Activated CD4-positive, alpha-beta T cell treated with anti-CD3 and anti-CD28 coated beads, Interleukin-2, amount 10 ng/mL, durations not matched to agents 24 days and 14 days (primary cell): ENCODE measurements at places on chromosomes 12 and 14. TPM values are rescaled to one million over a fixed set of nuclear protein-coding genes. Genes with fewer than 3 reads are reported as not detected.

Gene ERP27
- 1.5 and 1.8 TPM in 2 replicates for total RNA-seq

Gene C12orf54
- total RNA-seq, result not detected in 2 replicates

Gene ALX1
- not detected in 2 replicates for total RNA-seq

Gene RNU4-1
- total RNA-seq, result 2,196 and 2,563 TPM in 2 replicates

Gene FBXW8
- total RNA-seq, result 6.2 and 6.5 TPM in 2 replicates

Gene OLR1
- not detected in 2 replicates for total RNA-seq

Gene BEST3
- not detected in 2 replicates for total RNA-seq

Gene PMEL
- total RNA-seq, result not detected in 2 replicates

Gene ADCY6
- 0.14 and 0.73 TPM in 2 replicates for total RNA-seq

Gene SLC10A1
- total RNA-seq, result not detected in 2 replicates

DNA sequence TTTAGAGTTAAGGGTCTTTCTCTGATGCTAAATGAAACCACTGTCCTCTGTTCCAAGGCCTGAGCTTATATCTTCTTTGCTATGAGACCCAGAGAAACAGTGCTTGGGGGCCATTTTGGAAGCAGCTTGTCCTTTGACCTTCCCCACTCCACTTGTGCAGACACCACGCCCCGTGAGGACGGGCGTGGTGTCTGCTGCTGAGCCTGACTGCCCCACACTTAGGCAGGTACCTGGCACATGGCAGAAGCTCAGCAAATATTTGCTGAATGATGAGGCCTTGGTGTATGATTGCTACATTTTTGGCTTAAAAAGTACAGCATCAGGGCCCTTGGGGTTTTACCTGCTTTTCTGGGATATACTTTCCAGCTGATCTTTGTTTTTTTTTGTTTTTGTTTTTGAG is 69.9 kb downstream of the RASSF3 start:
- H3K4me1 ChIP-seq, result peaks cover 81% of the 10 kb centered on the region
- no peaks in the 10 kb centered on the region for H3K27me3 ChIP-seq
- peak overlapping the region; percentile 78 for H3K27ac ChIP-seq
- peaks cover 16% of the 10 kb centered on the region for H3K36me3 ChIP-seq

- DNase-seq, result no peak
- peaks cover 3% of the 10 kb centered on the region for H3K4me1 ChIP-seq
- H3K4me3 ChIP-seq, result no peak overlapping the region
Observed at GRCh38 chr12:68011882-68012207, 22.6 kb downstream of the IFNG-AS1 start.

- no peaks in the 10 kb centered on the region for H3K36me3 ChIP-seq
- no peak for DNase-seq
- no peak overlapping the region for H3K4me3 ChIP-seq
- H3K27me3 ChIP-seq, result no peaks in the 10 kb centered on the region
- no peaks in the 10 kb centered on the region for H3K4me1 ChIP-seq
Observed at GRCh38 chr12:32821710-32822109, 66.0 kb upstream of the YARS2 start.

DNA sequence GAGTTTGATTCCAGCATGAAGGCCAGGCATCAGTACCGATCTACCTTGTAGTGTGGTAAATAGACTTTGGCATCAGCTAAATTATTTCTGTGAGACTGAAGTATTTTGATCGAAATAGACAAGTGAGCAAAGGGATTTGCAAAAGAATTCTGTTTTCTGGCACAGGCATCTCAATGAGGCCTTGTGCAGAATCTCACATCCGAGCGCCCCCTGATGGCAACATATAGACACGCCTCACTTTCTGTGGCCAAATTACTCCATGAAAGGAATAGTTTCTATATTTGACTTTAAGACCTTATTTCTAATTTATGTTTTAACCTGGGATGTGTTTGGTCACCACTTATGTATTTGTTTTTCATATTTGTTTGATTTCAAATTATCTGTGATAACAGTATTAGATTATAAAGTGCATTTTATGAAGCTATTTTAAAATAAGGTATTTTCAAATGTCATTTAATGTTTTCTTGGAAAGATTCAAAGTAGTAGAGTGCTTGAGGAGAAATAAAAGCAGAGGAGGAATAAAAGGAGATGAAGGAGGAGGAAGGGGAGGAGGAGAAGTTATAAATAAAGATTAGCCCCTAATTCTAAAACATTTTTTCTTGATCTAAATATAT is 731.9 kb downstream of the NRXN3 start:
- peak; percentile 55 for DNase-seq
- no peak overlapping the region for H3K4me3 ChIP-seq
- H3K4me1 ChIP-seq, result no peaks in the 10 kb centered on the region

DNA sequence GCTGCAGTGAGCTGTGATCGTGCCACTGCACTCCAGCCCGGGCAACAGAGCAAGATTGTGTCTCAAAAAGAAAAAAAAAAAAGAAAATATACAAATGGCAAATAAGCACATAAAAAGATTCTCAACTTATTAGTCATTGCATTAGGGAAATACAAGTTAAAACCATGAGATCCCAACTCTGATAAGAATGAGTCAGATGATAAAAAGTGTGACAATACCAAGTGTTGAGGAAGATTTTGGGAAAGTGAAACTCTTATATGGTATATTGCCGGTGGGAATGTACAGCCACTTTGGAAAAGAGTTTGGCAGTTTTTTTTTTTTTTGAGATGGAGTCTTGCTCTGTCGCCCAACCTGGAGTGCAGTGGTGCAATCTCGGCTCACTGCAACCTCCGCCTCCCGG is 7.6 kb upstream of the PRPF40B start:
- H3K36me3 ChIP-seq, result peaks cover 3% of the 10 kb centered on the region
- H3K27me3 ChIP-seq, result peaks cover 30% of the 10 kb centered on the region
- H3K27ac ChIP-seq, result no peak overlapping the region

GRCh38 chr12:34606749-34607519 is 584.6 kb downstream of the ALG10 start:
- H3K27me3 ChIP-seq, result no peaks in the 10 kb centered on the region
- H3K4me1 ChIP-seq, result no peaks in the 10 kb centered on the region
- DNase-seq, result no peak
- H3K36me3 ChIP-seq, result no peaks in the 10 kb centered on the region

DNA sequence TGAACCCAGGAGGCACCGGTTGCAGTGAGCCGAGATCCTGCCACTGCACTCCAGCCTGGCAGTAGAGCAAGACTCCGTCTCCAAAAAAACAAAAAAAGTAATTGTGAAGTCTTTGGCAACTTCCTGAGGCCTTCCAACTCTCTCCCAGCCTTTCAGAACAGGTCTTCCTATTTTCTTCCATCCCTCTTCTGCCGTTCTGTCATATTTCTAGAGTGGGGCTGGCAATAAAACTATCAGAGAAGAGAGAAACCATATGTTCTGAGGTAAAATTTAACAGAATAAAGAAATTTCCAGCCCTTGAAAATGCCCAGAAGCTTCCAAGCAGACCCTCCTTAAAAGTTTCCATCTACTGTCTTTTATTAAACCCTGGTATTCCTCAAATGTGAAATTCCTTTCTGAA is 100.4 kb downstream of the HMGA2 start:
- no peaks in the 10 kb centered on the region for H3K4me1 ChIP-seq
- no peak overlapping the region for H3K4me3 ChIP-seq
- no peak for DNase-seq
- no peaks in the 10 kb centered on the region for H3K36me3 ChIP-seq
- H3K27ac ChIP-seq, result no peak overlapping the region

GRCh38 chr14:22179190-22179589 is 409.8 kb downstream of the DAD1 start:
- H3K36me3 ChIP-seq, result no peaks in the 10 kb centered on the region
- H3K4me3 ChIP-seq, result no peak overlapping the region
- DNase-seq, result no peak
- H3K27me3 ChIP-seq, result no peaks in the 10 kb centered on the region

DNA sequence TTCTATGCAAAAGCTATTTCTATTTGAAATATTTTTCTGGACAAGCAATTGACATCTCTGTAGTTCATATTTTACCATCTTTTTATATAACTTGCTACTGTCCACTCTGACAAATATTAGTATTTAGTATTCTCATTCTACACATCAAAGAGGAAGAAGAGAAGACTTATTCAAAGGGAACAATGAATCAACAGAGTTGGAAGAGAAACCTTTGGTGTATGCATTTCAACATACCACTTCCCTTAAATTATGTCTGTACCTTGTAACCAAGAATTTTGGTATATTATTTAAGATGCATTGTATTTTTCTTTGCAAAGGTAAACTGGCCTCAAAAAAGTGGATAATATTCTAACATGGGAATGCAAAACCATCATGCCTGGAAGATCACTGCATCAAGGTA is 72.1 kb upstream of the DUSP6 start:
- no peak overlapping the region for H3K4me3 ChIP-seq
- peaks cover 27% of the 10 kb centered on the region for H3K4me1 ChIP-seq
- H3K36me3 ChIP-seq, result peaks cover 30% of the 10 kb centered on the region
- no peak for DNase-seq
- H3K27me3 ChIP-seq, result no peaks in the 10 kb centered on the region
- H3K27ac ChIP-seq, result no peak overlapping the region

DNA sequence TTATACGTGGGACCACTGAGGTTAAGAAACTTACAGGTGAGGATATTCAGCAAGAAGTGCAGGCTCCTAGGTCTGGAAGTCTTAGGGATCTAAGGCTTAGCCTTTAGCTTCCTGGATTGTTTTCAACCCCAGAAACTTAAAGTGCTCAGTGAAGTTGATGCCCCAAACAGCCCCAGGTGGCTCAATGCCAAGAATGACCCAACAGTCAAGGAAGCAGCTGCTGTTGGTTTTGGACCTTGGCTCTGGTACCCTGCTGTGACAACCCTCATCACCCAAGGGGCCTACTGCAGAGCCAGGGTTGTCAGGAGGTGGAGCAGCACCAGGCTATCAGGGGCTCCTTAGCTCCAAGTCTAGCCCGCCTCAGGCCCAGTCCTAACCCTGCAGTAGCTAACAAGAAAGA is 36.8 kb downstream of the VDR start:
- peak overlapping the region; percentile 93 for H3K27ac ChIP-seq
- H3K27me3 ChIP-seq, result no peaks in the 10 kb centered on the region
- H3K4me3 ChIP-seq, result peak overlapping the region; percentile 64
- no peak for DNase-seq
- peaks cover 79% of the 10 kb centered on the region for H3K4me1 ChIP-seq
- H3K36me3 ChIP-seq, result peaks cover 90% of the 10 kb centered on the region

DNA sequence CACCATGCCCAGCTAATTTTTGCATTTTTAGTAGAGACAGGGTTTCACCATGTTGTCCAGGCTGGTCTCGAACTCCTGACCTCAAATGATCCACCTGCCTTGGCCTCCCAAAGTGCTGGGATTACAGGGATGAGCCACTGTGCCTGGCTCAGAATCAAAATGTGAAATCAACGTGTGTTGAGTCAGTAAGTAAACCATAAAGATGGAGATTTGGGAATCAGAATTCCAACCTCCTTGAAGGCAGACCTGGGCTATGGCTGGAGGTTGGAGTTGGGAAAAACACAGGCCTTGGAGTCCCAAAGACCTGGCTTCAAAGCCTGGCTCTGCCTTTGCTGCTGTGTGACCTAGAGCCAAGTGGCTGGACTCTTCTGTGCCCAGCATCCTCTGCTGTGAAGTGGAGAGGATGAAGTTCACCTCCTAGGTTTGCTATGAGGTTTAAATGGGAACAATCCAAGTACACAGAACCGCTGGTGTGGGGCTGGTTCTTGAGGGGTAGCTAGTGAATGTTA is 10.2 kb downstream of the ALDH2 start:
- H3K27me3 ChIP-seq, result peaks cover 8% of the 10 kb centered on the region
- no peak overlapping the region for H3K4me3 ChIP-seq
- H3K27ac ChIP-seq, result no peak overlapping the region
- DNase-seq, result no peak

DNA sequence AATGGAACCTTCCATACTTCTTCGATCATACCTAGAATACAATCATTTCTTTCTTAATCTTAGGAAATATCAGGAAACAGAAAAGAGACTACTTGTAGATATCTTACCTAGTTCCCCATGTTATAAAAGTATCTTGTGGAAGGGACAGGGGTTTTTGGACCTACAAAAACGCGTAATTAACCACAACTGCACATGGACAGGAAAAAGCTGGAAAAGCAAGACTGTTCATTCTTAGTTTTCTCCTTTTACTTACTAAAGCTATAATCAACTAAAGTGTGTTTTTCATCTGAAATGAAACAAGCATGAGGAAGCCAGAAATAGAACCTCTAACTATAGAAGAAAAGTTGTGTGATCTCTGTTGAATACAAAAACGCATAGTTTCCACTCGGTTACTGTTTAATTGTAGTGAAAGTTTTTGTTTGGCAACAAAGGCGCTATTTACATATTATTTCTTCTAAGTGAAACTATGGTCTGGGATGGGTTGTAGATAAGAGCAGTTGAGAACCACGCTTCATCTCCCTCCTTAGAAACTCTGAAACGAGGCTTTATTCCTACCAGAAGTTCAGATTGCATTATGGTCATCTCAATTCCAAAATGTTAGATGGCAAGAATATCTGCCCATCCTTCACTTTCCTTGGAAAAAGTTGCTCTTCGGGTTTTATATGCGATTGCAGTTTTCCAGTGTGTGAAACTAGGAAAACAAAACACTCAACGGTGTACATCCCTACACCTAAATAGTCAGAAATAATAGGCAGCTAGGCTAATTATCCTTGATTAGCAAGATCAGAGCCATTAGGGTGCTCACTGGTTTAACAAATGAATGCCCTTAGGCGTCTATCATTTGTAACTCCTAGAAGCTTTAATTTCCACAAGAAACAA is 1.1 kb downstream of the BCAT1 start:
- peaks cover 5% of the 10 kb centered on the region for H3K27me3 ChIP-seq
- no peak for DNase-seq
- peaks cover 13% of the 10 kb centered on the region for H3K36me3 ChIP-seq
- H3K4me1 ChIP-seq, result peaks cover 50% of the 10 kb centered on the region

- H3K4me3 ChIP-seq, result no peak overlapping the region
- DNase-seq, result no peak
- H3K27ac ChIP-seq, result no peak overlapping the region
- H3K36me3 ChIP-seq, result no peaks in the 10 kb centered on the region
- H3K27me3 ChIP-seq, result no peaks in the 10 kb centered on the region
Observed at GRCh38 chr12:116332705-116333380, 55.4 kb upstream of the MED13L start.

DNA sequence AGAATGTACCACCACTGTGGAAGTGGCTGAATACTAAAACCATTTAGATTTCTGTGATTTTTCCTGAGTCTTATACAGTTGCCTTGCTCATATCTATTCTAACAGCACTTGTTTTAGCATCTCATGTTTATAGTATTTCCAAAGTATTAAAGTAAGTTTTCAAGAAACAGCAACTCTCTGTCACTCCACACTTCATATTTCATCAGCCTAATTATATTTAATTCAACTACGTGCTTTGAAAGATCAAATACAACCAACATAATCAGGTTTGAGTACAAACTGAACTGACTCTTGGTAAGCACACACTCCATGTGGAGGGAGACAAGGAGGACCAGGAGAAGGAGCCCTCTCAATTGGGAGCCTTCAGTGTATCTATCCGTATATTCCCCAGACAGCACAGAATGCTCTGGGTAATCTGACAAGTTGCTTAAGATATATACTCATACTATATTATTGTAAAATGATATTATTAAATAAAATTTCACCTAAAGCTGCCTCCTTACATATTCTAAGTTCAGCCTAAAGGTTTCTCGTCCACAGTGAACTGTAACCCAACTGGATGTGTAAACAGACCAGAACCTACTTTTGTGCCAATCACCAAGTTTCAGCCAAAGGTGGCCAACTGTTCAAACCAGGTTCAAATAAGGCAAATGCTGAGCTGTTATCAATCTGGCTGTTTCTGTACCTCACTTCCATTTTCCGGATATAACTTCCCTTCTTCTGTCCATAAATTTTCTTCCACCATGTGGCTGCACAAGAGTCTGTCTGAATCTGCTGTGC is 105.0 kb upstream of the RASSF8 start:
- H3K36me3 ChIP-seq, result no peaks in the 10 kb centered on the region
- no peak for DNase-seq
- no peaks in the 10 kb centered on the region for H3K27me3 ChIP-seq
- no peak overlapping the region for H3K4me3 ChIP-seq

GRCh38 chr12:132021965-132022364 is 72.2 kb downstream of the EP400 start:
- no peaks in the 10 kb centered on the region for H3K27me3 ChIP-seq
- no peak overlapping the region for H3K27ac ChIP-seq
- DNase-seq, result no peak
- H3K36me3 ChIP-seq, result peaks cover 48% of the 10 kb centered on the region
- no peak overlapping the region for H3K4me3 ChIP-seq
- no peaks in the 10 kb centered on the region for H3K4me1 ChIP-seq
